Heart right ventricle (tissue), 16 donors: ENCODE measurements at places on chromosomes 7 and 10.

DNA sequence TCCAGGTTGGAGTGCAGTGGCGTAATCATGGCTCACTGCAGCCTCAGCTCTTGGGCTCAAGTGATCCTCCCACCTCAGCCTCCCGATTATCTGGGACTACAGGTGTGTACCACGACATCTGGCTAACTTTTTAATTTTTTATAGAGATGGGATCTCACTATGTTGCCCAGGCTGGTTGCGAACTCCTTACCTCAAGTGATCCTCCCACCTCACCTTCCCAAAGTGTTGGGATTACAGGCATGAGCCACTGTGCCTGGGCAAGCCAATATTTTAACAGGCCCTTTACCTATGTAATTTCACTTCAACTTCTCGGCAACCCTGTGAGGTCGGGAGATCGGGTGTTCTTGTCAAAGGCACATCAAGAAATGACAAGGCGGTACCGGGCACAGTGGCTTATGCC is 146.3 kb downstream of the CUX1 start:
- no peak for DNase-seq

- DNase-seq: peak; percentile 67
Measured at GRCh38 chr10:103757531-103758293, 97.7 kb downstream of the SH3PXD2A start.

GRCh38 chr7:101294039-101294831 is 27.4 kb downstream of the IFT22 start:
- DNase-seq: no peak

DNA sequence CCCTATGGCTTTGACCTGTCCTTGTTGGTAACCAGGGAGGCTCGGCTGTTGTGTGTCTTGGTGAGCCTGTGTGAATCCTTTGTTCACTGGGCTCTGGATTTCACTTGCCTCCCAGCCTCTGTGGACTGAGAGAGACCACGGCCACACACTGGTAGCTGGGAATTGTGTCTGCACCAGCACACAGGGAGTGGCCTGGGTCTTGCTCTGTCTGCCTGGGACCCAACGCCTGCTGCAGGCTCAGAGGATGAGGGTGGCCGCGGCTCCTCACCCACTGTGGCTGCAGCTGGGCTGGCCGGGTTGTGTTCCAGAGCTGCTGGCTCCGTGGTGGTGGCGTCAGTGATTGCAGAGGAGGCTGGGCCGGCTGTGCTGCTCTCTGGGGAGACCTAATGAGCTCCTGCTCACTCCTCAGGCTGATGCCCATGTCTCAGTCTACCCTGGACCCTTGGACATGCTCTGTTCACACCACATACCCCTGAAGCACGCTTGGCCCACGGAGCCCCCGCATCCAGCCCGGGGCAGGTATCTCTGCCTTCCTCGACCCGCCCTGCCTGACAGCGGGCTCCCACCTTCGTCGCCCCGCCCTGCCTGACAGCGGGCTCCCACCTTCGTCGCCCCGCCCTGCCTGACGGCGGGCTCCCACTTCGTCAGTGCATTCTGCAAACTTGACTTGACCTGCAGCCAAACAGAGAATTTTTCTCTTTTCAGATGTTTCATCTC is 328.5 kb downstream of the ADARB2 start:
- no peak for DNase-seq

DNA sequence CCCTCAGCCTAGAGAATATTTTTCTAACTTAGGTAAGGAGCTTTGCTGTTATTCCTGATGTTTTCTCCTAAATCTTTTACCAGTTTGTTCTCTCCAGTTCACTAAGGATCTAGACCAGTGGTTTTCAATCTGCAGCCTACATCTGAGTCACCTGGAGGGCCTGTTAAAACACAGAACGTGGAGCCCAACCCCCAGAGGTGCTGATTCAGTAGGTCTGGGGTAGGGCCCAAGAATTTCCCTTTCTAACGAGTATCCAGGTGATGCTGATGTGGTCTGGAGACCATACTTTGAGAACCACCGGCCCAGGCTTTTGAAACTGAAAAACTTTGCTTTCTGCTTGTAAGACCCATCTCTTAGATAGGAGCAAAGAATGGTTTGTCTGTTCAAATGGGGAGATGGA is 51.2 kb upstream of the KMT2E start:
- no peak for DNase-seq

DNA sequence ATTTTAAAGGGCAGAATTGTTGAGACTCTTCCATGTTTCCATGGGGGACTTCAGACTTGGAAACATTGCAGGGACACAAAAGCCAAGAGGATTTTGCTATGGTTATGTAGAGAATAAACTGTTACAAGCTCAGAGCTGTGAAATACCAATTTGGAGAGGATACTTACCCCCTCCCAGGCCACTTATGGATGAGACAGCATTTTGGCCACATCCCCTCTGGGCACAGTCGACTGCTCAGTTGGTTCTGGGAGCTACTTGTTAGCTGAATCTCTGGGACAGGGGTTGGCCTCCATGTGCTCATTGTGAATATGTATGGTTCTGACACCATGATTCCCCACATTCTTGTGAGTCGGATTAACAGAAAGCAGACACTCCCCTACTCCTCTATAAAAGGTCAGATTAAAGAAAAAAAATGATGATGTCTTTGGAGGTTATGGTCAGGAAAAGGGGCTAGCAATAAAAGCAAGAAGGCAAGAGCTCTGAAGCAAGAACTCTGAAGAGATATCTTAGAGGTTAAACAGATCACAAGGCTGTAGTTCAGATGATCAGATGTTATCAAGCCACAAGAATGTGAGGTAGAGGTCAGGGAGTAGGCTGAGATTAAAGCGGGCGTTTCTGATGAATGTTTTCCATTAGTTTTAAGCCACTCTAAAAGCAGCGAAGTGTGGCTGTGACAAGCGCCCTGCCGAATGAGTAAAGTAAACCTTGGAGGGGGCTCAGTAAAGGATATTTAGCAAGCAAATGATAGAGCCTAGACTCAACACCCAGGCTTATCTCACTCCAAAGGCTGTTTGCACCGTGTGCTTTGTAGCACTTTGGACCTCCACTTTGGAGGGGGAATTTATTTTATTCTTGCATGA is 17.2 kb downstream of the STAMBPL1 start:
- DNase-seq: no peak

- no peak for DNase-seq
Measured at GRCh38 chr7:45689011-45689796, 115.0 kb downstream of the ADCY1 start.

DNA sequence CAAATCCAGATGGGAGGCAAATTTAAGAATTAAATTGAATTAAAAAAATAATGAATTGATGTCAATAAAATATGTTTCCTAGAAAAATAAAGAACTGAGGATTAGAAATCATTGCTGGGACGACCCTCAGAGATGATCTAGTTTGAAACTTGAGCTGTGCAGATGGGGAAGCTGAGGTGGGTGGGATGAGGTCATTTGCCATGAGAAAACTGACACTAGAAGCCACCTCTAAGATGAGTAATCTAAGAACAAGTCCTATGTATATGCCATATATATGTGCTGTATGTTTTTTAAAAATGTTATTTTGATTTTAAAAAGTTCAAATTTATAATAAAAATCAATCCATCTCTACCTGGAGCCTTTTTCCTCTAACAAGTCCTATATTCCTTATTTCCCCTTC is 135.7 kb downstream of the RSU1 start:
- DNase-seq: no peak

- no peak for DNase-seq
Measured at GRCh38 chr10:133196221-133196915, 33.6 kb upstream of the UTF1 start.

- DNase-seq: no peak
Measured at GRCh38 chr7:47497367-47498096, 84.4 kb downstream of the TNS3 start.

DNA sequence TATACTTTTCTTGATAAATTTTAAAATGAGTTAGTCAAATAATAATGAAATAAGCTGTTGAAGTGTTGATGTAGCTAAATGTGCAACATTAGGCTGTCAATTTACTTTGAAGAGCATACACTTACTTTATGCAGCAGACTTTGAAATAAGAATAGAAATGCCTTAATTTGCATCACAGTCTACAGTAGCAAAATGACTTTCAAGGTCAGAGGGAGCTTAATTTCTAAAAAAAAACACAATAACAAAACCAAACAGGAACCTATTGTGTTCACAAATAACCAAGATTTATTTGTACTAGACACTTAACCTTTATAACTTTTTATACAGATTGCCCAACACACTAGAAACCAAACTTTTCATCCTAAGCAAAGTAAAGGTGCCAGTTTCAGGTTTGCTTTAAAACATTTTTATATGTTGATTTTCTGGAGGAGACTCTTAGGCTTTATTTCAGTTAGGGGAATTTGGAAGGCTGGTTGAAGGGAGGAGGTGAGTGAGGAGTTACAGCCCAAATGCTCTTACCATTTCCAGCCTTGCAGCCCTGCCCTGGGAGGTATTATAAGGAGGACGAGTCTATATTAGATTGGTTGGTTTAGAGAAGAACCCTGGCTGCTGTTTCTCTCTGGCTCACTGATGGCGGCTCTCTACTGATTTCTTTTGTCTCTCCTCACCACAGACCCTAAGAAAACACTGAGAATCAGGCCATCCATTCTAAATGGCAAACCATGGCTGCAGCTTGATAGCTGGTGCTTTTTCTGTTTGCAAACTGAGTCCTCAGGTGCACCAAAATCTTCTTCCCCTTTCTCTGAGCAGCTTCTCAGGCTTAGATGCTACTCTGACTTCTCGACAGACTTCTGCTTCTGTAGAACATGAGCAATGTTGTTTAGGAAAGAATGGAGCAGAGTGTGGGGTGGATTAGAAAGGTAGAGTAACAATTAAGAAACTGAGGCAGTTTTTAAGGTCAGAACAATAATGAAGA is 55.2 kb upstream of the RPA3 start:
- DNase-seq: no peak

DNA sequence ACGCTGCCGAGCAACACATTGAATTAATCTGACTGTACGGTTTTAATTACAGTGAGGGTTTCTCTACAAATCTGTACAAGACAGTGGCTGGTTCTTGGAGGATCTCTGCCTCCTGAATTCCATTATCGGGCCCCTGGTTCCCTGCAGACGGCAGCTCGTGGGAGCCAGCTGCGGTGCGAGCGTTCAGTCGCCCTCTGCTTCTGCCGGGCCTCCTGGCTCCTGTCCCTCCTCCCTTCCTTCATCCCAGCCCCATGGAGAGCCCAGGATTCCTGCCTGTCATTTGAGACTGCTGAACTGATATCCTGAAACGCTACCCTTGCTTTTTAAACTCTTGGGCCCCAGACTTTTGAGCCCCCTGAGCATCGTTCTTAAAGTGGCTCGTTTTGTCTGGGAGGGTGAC is 6.6 kb upstream of the DLX6 start:
- no peak for DNase-seq

DNA sequence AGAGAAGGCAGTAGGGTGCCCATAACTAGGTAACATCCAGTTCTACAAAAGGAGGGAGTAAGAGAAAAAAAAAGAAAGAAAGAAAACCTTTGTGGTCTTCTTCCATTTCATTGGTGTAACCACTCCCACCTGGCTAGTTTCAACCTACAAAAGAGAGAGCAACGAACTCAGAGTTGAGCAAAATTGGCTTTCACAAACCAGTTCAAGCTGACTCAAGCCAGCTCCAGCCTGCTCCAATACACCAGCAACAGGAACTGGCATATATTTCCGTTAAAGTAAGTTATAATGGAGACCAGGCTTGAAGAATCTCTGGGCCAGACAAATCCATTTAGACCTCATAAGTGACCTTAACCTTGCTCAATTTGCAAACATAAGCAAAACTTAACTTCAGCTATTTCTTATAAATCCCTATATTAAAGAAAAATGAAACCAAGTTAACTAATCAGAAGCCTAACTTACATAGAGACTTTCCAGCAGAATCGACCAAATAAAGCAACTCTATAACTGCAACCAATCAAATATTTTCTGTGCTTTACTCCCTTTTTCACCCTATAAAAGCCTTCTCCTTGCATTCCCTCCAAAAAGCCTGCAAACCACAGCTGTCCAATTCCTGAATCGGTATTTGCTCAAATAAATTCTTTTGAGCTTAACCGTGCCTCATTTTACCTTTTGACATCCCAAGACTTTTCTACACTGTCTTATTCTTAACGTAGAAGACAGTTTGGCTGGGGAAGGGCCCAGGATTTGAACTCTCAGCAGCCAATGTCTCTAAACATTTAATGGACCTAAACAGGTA is 10.1 kb downstream of the ANKRD22 start:
- DNase-seq: no peak
